Non-pigmented ciliary epithelial cell (primary cell): ENCODE measurements at places on chromosomes 2 and 18.

DNA sequence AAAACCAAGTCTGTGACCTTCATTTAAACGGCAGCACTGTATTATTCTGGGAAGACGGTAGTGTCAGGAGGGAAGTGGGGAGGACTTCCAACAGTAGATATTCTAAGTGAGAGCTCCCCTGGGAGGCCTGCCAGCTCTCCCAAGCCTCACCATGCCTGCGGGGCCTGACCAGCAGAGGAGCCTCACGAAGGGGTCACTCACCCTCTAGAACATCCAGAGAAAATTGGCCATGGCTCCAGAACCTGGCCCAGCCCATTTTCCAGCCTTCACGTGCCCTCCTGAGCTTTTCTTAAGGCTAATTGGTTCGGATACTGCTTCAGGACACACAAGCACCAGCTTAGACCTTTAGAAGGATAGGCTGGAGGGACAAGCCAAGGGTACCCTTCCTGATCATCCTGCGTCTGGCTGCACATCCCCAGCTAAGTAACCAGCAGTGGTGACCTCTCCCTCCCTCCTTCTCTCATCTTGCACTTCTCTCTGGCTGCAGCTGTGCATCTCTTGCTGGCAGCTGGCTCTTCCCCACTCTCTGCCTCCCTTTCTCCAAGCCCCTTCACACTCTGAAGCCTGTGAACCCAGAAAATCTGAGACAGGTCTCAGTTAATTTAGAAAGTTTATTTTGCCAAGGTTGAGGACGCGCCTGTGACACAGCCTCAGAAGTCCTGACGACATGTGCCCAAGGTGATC, 120.1 kb upstream of the PKDCC start:
- DNase-seq, result no peak

GRCh38 chr2:55418072-55418471, 1.6 kb downstream of the CCDC88A start:
- no peak for DNase-seq

DNA sequence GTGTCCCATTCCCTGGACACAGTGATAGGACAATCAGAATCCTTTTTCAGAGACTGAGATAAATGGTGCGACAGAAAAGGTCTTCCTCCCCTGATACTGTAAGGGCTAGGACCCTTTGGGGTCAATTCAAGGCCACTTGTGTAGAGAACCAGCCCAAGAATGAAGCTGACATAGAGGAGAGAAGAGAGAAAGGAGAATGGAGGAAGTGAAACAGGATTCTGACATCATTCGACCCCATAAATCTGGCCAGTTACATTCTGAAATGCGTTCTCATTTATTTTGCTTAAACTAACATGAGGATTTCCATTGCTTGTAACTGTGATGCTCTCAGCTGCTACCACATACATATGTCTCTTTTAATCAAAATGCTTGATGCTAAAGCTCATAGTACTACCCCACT, 148.1 kb downstream of the TMEM163 start:
- DNase-seq, result no peak

- no peak for DNase-seq
These were observed 124.8 kb upstream of the COL5A2 start for GRCh38 chr2:189304360-189304759.

DNA sequence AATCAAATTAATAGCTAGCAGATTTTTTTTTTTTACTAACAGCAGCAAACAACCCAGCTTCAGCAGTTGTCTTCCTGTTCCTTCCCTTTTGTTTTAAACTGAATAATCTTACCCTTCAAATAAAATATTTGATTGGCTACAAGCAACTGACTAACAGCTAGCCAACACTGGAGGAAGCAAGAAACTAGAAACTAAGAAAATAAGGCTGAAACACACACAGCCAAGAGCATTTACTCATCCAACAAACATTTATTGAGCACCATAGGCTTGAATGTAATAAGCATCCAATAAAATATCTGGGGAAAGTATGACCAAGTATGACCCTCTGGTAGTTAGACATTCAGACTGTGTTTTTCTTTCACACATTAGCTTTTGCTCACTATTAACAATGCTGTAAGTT, 189.2 kb downstream of the CD226 start:
- DNase-seq, result no peak

GRCh38 chr2:178498137-178498536, 17.9 kb downstream of the PLEKHA3 start:
- no peak for DNase-seq

DNA sequence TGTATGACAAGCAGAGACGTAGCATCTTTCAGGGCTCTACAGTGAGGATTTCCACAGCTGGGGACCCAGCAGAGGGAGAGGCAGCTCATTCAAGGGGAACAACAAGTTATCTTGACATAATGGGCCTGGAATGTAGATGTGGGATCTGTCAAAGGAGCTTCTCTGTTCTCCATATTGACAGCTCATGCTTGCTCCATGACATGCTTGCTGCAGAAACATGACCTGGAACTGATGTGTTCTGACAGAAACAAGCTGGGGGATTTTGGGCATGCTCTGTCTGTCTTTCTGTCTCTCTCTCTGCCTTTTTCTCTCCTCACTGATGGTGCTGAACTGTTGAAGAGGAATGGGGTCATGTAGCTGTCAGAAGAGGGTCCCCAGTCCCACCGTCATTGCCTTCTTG, 79.6 kb downstream of the MMADHC start:
- DNase-seq, result no peak

- no peak for DNase-seq
These were observed 50.1 kb downstream of the BOLA3 start for GRCh38 chr2:74097574-74097973.

GRCh38 chr2:172091000-172091641, 5.8 kb downstream of the DLX1 start:
- no peak for DNase-seq

- no peak for DNase-seq
These were observed 17.6 kb upstream of the KCNE4 start for GRCh38 chr2:223034221-223034975.

DNA sequence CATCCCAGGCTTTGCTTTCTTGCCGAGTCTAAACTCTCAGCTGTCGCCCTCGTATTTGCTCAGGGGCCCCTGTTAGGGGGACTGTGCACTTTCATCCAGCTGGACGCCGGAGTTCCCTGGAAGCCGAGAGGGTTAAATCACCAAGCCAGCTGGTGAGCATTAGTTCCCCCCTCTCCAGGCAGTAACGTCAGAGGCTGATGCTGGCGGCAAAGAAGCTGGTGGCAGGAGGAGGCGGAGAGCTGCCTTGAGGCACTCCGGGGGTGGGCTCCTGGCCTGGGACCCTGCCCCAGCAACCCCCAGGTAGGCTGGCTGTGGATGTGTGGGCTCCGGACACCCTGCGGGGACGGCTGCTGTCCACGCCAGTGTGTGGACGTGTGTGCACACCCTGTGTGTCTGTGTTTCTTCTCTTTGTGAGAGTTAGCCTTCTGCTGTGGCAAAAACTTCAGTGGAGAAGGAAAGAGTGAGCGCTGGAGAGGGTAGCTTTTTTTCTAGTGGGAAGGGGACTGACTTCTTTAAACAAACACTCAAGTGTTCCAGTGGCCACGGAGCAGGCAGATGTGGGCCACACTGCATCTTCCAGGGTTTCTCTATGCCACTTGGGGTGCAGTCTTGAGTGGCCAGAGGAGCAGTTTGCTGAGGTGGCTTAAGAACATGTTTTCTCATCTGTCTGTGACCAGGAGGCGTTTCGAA, 84.7 kb downstream of the GLI2 start:
- DNase-seq, result no peak
